ENCODE measurements at places on chromosomes 1 and 21.
A peak's percentile ranks its signal among the peaks of the same experiment; 100 is the strongest.

DNA sequence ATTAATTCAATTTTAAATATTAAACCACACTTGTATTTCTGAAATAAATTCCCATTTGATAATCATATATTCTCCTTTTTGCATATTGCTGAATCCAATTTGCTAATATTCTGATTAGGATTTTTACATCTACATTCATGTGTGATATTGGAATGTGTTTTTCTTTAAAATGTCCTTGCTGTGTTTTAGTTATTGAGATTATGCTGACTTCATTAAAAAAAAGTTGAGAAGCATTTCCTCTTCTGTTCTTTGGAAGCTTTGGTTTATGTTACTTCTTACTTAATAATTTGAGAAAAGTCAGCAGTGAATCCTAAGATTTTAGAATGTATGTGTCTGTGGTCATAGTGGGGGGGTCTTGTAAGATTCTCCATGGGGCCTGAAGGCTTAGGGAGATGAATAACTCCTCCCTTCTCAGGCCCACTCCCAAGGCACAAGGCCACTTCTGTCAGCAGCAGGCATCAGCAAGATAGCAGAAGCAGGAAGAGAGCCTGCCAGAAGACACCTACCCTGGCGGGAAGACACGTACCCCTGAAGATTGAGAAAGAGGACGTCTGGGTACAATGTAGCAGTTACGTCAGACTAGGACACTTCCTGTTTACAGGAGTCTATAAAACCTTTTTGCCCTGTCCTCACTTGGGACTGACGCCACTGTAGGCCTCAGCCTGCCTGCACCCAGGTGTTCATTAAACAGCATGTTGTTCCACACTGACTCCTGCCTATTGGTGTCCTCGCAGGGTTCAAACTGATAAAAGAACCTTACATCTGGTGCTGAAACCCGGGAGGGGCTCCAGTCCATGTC is 56.9 kb downstream of the ODF2L start:
- DNase-seq, result no peak

GRCh38 chr1:32220746-32221580 is 1.2 kb downstream of the TMEM234 start:
- DNase-seq, result no peak

DNA sequence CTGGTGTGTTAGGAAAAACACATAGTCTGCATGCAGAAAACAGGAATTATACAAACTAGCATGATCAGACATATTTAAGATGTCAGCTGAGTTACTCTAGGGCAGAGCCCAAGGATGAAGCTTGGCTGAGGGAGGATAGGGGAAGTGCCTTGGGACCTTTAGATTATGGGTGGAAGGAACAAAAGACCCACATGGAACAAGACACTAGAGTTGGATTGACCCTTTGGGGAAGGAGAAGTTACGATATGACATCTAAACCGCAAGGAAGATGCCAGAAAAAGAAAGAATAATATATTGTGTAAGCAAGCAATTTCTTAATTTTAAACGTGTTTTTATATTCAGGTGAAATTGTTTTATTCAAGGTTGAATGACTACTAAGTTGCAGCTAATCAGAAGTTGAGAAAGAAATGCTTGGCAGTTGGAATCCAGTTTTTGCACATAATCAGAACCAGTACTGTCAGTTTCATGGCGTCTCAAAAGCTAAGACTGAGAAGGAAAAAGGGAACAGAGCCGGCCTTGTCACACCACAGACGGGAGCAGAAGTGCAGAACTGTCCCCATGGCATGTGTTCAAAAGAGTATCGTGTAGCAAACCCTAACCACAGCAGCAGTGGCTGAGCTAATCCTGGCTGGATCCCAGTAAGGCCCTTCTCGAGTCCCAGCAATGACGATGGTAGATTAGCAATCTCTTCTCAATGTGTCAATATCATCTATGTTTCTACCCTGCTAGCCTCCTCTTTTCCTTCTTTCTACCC is 31.2 kb upstream of the IFNAR2 start:
- DNase-seq, result peak; percentile 83

DNA sequence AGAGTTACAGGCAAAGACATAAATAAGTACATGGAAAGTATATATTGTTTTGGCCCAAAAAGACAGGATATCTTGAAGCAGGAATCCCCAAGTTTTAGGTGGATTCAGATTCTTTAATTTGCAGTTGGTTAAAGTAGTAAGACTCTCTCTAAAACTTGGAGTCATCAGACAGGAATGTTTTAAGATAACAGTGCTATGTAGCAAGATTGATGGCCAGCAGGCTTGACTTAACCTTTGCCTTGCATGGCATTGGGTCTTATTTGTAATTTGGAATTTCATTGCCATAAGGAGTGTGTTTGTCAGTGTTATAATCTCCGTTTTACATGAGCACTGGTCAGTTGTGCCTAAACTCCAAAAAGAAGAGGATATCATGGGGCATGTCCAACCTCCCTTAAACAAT is 727.6 kb upstream of the CHRM3 start:
- DNase-seq, result no peak

DNA sequence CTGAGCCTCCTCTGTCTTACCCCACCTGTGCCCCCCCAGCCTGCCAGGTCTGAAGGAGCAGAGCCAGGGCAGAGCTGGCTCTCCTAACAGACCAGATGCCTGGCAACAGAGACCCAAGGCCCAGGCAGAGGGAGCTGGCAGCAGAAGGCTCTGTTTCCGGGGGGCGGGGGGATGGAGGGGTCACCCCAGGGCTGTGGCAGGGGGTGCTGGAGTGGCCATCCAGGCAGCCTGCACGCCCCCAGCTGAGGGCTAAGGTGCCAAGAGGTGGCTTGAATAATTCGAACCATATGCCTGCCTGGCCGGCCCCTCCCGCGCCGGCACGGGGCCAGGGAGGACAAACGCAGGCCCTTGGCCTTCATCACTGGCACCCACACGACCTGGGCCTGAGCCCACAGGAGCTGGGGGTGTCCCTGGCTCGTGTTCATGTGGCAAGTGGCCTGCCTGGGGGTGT is 16.0 kb upstream of the PLEKHG5 start:
- DNase-seq, result no peak

GRCh38 chr1:76697361-76697760 is 169.9 kb upstream of the ST6GALNAC5 start:
- no peak for DNase-seq
